H7 (cell line): ENCODE measurements at places on chromosomes 5 and 9.

GRCh38 chr9:92140074-92140753 lies 25.0 kb upstream of the SPTLC1 start:
- peak; percentile 90 for DNase-seq

DNA sequence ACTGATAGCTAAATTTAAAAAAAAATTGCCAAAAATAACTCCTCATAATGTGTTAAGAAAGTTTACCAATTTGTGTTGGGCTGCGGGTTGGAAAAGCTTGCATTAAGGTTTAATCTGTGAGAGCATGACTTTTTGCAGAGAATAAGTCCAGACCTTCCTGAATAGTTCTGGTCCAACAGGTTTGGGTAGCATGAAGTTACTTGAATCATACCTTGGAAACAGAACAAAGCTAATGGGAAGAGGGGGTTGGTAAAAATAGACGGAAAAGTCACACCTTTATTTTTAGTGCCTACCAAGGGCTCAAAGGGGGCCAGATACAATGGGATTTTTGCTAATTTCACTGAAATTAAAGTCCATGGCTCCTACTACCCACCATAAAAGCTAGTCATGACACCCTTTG lies 17.1 kb upstream of the MATR3 start:
- no peak for DNase-seq

DNA sequence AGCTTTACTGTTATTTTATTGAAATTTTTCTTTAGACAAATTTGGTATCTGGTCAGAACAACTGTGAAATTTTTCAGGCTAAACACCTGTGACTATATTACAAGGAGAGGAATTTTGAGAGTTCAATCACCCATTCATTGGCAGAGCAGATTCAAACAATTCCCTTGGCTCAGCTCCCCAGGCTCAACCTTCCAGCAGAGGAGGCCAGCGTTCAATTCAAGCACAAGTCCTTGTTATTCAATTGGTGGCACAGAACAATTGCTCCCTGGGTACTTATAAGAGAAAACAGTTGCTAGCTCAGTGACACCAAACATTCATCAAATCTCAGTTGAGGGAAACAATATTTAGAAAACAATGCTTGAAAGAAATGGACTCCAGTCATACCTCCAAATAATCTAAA lies 83.3 kb downstream of the SUSD1 start:
- DNase-seq = peak; percentile 28

DNA sequence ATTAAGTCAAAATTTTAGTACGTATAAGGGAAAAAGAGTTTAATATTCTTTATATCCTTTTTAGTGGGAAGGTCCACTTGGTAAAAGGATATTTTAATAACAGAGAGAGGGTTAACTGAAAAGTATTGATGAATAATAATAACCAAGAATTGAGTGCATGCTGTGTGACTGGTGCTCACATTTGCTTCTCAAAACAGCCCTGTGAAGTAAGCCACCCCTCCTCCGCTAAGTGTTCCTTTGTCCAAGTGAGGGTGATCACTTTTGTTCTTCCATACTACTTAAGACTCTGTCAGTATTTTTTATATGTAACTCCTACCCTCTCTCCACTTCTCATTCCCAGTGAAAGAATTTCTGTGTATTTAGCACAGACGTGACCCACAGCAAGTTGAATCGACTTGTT lies 51.5 kb downstream of the SLC44A1 start:
- no peak for DNase-seq

GRCh38 chr9:133351908-133352634 lies 4.1 kb downstream of the RPL7A start:
- peak; percentile 85 for DNase-seq

DNA sequence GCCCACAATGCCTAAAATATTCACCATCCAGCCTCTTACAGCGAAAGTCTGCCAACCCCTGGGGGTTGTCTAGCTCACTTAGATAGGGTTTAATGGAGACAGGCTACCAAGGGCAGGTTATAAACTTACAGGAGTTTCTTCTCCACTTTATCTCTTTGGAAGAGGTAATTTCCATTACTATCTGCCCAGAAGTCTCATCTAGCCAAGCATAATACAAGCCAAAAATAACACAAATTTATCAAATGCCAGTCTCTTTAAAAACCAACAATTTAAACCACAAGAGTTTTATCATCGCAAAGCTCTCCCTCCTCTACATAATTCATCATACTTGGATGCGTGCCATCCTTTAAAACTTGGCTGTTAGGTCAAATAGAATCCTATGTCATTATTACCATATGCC lies 6.2 kb downstream of the RBM22 start:
- no peak for DNase-seq

GRCh38 chr9:113563826-113564497 lies 100.4 kb downstream of the RGS3 start:
- DNase-seq = no peak

- no peak for DNase-seq
Observed at GRCh38 chr9:72755836-72756235, 197.0 kb downstream of the ALDH1A1 start.

DNA sequence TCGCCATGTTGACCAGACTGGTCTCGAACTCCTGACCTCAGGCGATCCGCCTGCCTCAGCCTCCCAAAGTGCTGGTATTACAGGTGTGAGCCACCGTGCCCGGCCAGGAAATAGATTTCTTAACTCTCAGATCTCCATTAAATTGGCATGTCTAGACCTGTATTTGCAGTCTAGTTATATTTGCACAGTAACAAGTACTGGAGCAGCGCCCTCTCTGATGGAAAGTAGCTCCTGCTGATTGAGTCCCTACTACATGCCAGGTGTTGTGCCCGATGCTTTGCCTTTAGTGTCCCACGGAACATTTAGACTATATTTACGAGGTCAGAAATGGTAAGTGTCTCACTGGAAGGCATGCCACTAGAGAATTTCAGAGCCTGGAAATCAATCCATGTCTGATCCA lies 15.8 kb upstream of the TMED9 start:
- no peak for DNase-seq

- peak; percentile 13 for DNase-seq
Observed at GRCh38 chr5:153099328-153099727, 391.1 kb upstream of the GRIA1 start.

GRCh38 chr9:15965246-15965745 lies 412.5 kb downstream of the CCDC171 start:
- no peak for DNase-seq

- DNase-seq = no peak
Observed at GRCh38 chr9:116939614-116940013, 252.5 kb downstream of the TRIM32 start.

- DNase-seq = no peak
Observed at GRCh38 chr9:26727471-26727870, 165.1 kb downstream of the CAAP1 start.

DNA sequence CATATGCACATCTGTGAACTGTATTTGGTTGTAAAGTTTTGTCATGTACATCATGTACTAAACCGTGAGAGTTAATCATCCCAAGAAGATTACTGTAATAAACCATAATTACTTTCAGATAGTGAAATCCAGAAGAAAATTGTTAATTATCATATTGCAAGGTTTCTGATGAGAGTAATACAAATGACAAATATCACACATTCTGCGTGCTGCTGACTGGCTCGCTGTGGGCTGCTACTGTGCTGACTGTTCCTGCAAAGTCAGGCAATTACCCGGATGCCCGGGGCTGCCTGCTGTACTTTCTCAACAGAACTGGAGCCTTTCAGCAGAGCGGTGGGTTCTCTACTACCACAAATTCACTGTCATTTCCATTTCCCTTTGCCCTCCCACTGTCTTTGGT lies 68.3 kb downstream of the SMARCA2 start:
- no peak for DNase-seq

DNA sequence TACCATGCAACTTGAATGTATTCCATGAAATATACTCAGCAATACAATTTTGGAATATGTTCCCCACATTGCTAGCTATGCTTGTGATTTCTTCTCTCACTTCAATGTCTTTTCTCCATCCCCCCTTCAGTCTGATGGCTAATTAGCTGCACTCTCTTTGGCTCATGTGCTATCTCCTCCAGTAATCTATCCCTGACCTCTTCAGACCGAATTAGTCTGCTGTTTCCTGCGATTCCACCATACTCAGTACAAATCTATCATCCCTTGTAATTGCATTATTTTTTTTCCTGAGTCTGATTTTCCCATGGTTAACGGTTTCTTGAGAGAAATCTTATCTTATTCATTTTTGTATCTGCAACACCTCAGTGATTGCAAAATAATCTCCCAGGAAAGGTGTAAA lies 360.7 kb upstream of the CDH10 start:
- no peak for DNase-seq

DNA sequence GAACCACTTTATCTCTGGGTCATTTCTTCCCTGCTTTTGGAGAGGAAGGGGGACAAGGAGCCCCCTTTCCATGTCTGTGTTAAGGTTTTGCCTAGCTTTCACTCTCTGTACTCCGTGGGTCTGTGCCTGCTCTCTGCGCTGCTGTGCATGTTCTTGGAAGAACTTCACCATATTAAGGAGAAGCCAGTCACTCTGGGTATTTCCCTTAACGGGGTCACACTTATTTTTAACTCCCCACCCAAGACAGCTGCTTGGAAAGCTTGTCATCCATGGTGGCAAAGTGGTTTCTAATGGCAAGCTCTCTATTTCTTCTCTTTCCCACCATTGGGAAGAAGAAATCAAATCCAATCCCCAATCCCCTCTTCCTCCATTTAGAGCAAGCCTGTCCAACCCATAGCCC lies 44.8 kb upstream of the HMHB1 start:
- DNase-seq = no peak

GRCh38 chr5:32876791-32877190 lies 165.7 kb downstream of the NPR3 start:
- no peak for DNase-seq

DNA sequence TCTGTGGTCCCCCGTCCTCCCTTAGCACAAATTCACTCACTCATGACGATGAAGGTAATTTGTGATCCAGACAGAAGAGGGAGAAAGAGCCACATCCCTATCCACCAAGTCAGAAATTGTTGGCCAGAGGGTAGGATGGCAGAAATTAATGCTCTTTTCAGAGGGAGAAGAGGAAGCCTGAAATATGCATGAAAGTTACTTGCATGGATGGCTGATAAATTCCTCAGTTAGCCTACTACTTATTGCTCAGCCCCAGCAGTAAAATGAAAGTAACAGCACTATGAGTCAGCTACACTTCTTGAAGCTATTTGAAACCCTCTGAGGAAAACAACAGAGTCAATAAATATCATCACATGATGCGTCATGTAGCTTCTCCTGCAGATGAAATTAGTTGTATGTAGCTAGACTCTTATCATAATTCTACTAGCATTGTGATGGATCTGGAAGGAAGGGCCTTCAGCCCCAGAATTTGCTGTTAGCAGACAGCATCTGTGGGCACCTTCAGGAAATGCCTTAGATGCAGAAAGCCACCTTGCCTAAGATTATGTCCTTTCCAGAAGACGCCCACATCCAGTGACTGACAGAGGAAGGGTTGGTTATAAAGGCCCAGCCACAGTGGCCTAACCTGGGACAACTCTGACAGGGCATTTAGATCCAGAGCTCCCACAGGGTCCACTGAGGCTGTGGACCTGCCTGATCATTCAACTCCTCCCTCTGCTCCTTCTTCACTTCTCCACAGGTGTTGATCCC lies 81.2 kb upstream of the CCDC112 start:
- DNase-seq = no peak

DNA sequence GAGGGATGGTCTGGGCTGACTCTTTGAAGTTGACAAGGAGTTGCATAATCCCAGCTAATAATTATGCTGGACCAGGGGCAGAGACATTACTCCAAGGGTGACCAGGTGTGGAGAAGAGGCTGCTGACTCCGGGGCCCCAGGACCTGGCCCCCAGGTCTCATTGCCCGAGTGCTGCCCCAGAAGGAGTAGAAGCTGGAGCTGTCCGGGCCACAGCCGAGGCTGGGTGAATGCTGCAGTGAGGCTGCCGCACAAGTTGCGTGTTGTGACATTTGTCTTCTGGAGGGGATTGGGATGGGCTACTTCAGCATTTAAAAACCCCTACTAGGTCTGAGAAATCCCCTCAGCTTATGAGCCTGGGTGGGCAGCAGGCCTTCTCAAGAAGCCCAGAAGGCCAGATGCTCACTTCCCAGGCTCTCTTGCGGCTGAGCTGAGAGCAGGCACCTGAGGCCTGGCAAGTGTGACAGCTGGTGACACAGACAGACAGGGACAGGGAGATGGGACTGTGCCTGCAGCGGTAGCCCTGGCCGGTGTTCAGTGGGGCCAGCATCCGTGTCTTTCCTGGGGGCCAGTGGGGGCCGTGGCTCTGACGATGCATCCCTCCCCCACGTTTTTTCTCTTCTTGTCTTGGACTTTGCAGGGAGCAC lies 122.8 kb downstream of the KCNIP1 start:
- no peak for DNase-seq

DNA sequence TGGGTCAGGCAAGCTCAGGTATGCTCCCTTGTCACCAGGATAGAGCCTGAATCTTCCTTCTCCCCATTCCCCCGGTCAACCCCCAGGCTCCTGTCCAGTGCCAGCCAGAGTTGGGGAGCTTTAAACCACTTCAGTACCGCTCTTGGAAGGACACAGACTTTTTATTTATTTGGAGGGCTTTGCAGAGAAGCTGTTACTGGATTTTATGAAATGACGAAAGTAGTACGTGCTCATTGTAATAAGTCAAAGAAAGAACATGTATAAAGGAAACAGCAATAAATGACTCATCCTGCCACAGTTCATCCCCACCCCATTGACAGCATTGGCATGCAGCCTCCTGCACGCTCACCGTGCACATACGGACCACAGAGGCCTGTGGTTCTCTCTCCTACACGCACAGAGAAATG lies 230.3 kb downstream of the AUH start:
- DNase-seq = no peak

DNA sequence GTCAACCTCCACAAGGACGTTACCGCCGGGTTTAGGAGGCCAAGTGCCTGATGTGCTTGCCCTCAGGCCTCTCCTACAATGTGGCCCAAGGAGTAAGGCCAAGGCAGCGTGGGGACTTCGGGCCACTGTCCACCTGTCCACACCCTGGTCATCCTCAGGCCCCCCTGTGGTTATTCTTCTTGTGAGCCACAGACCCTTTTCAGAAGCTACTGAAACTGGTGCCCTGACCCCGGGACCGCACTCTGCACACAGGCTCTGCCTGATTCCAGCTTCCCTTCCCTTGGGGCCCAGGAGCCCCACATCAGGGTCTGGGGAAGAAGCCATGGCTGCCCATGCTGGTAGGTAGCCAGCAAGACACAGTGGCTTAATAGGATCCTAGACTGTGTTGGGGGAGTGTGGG lies 128.8 kb downstream of the OLFM1 start:
- DNase-seq = peak; percentile 40

DNA sequence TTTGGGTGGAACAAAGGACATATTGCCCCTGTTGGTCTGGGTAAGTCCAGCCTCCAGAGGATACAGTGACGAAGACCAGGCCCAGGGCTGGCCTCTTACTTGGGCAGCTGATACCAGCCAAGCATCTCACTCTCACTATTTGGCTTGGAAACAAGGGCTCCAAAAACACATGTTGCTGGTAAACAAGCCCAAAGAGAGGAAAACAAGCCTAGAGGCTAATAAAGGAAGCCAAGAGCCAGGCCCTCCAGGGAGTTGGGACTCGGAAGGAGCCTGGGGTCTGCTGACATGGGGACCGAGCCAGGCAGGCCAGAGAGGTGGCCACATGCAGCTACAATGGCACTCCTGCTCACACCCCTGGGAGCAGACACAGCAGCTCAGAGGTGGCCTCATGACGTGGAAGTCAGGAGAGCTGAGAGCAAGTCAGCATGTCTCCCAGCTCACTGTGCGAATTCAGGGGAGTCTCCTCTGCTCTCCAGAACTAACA lies 5.7 kb downstream of the SPARC start:
- no peak for DNase-seq
